HS-5 (cell line): ENCODE measurements at places on chromosomes 1 and 21.

DNA sequence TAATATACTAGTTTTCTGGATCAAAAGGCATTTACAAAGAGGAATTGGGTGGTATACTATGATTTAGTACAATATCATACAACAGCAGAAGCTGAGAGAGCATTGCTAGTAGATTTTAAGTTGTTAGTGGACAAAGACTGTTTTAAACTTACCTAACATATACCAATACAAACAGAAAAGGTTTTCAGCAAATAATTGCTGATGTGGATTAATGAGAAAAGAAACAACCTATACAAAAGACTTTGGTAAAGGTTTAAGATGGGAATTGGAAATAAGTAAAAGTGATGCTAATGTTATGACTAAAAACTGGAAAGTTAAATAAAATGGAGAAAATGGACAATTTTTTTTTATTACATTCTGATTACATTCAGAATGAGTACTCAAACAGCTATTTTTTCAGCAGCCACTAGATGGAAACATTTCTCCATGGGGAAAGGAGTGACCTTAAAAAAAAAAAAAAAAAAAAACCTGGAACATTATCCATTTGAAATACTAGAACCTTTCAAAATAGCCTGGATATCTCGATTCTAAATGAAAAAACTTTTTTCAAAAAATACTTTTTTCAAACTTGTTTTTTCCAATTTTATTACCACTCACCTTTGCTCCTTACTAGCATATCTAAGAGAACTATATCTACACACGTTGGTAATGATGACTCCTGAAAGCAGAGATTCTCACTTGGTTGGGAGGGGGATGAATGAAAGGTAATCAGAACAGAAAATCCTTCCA, 55.4 kb downstream of the EPRS1 start:
- DNase-seq = no peak

GRCh38 chr1:188371295-188371806, 1542.6 kb downstream of the PLA2G4A start:
- no peak for DNase-seq

- no peak for DNase-seq
Measured at GRCh38 chr21:30268608-30269197, 14.0 kb downstream of the KRTAP24-1 start.

DNA sequence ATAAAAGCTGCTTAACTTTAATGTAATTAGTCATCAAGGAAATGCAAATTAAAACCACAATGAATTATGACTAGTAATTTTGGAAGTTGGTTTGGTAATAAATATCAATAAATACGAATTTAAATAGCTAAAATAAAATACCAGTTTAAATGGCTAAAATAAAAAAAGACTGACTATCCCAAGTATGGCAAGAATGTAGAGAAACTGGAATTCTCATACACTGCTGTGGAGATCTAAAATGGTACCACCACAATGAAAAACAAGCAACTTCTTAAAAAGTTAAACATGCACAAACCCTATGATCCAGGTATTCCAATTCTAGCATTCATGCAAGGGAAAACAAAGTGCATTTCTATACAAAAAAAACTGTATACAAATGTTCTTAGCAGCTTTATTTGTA, 382.6 kb upstream of the NR5A2 start:
- DNase-seq = no peak

DNA sequence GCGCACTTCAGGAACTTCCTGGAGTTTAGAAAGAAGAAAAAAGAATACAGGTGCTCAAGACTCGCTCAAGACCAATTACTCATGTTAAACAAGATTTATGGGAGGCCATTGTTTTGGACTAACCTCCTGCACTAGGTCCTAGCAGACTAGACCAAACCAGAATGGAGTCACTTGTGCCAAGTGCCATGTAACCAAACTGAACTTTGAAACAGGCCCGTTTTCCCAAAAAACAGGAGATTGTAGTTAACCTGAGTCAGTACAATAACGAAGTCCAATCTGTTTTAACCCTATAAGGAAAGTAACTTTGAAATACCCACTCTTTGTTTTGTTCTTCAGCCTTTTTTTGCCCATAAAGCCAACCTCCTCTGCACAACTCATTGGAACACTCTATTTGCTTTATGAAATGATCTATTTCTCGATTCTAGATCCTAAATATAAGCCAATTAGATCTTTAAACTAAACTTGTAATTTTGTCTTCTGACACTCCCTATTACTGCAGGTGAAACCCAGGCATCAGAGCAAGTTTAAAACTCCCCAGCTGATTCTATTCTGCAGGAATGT, 695 bp upstream of the NTPCR start:
- DNase-seq = no peak

- DNase-seq = no peak
Measured at GRCh38 chr1:150150133-150151021, 661 bp downstream of the PLEKHO1 start.

GRCh38 chr1:214582289-214582891, 20.6 kb upstream of the CENPF start:
- DNase-seq = no peak

GRCh38 chr1:62590255-62590969, 6.9 kb upstream of the ANGPTL3 start:
- DNase-seq = no peak

GRCh38 chr1:99490031-99490430, 155.9 kb upstream of the PALMD start:
- no peak for DNase-seq

DNA sequence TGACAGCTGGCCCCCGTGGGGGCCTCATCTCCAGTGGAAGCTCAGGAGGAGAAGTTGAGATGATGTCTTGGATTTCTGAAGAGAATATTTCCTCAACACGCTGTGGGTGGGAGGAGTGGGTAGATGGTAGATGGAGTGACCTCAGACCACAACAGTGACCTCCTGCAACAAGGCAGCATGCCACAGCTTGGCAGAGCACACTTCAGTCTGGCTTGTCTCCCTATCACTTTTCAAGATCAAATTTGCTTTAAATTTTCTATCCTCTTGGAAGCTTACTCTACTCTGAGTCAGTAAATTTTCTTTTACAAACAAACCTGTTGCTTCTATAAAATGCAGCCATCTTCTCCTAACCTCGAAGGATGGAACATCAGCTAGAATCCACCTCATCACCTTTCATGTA, 59.7 kb downstream of the NTPCR start:
- DNase-seq = no peak

- DNase-seq = no peak
Measured at GRCh38 chr1:57824535-57824934, 400.7 kb upstream of the DAB1 start.

DNA sequence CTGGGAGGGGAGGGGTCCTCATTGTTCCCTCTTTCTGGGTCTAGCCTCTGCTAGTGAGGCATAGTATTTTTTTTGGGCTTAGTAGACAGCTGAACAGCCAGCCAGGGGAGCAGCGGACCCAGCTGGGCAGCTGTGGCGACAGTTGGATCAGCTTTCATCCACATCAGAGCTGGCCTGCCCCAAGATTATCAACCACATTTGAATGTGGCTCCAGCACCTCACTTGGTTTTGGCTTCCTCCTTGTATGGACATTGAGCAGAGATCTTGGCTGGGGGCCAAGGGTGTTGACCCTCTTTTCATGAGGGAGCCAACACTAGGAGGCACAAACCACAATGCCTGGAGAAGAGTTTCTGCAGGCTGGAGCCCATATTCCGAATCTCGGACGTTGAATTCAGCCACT, 25.0 kb downstream of the WNT4 start:
- no peak for DNase-seq

DNA sequence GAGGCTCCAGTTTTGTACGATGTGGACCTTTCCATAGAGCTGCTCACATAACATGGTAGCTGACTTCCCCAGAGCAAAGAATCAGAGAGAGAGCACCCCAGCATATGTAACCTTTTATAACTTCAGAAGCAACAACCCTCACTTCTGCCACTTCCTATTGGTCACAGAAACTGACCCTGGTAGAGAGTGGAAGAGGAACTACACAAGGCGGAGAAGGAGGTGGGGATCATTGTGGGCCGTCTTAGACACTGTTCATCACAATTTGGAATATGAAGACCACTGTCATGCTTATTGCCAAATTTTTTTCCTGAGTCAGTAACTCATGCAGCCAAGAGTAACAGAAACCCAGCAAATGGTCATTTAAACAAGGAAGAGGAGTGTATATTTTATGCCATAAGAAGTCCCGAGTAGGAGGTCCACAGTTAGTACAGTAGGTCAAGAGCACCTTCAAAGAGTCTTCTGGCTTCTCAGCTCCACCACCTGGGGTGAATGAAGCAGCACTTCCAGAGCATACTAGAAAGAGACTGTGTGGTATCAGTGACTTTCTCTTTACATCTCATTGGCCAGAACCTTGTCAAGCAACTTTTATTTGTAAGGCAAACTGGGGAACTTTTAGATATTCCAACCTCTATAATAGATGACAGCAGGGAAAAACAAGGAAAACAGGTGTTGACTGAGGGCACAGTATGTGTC, 71.8 kb downstream of the ODF2L start:
- no peak for DNase-seq

GRCh38 chr1:16122916-16123315, 33.0 kb downstream of the EPHA2 start:
- peak; percentile 57 for DNase-seq

DNA sequence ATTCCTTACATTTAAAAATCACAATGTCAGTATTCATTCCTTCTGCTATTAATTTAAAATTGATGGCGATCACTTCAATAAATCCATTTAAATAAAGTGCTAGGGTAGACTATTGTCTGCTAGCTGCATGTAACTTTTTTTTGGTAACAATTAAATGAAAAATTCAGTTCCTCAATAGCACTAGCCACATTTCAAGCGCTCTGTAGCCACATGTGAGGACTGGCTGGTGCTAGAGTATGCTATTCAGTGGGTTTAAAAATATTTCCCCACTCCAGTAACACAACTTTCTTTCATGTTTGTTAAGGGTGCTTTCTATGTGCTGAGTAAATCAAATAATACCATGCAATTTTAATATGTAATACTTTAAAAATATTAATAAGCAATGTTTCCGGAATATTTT, 108.2 kb downstream of the LTN1 start:
- DNase-seq = peak; percentile 4

GRCh38 chr1:152519851-152520250, 5.6 kb downstream of the CRCT1 start:
- no peak for DNase-seq

- DNase-seq = no peak
Measured at GRCh38 chr1:29962831-29963247, 726.5 kb downstream of the PTPRU start.

DNA sequence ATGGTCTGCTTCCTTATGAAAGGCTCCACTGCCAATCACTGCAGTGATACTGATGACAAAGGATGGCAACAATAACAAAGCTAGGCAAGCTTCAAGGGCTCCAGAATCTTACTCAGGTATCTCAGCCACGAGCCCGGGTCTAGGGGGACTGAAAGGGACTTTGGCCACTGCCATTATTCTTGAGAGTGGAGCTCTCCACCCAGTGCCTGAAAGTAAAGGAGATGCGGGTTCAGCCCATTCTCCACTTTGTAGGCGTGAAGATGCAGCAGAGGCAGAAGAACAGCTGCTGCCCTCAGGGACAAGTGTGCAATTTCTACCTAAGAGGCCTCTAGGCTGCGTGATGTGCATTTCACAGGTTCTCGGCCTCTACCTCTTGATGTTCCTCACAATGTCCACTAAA, 31.4 kb upstream of the SLAMF9 start:
- DNase-seq = no peak

GRCh38 chr21:29520171-29520570, 221.4 kb downstream of the BACH1 start:
- DNase-seq = no peak

- no peak for DNase-seq
Measured at GRCh38 chr1:20183616-20184271, 2.2 kb upstream of the UBXN10 start.

GRCh38 chr1:10561955-10562354, 87.2 kb downstream of the PEX14 start:
- DNase-seq = no peak

GRCh38 chr1:200206761-200207160, 179.3 kb downstream of the NR5A2 start:
- no peak for DNase-seq

- DNase-seq = no peak
Measured at GRCh38 chr1:219296430-219297355, 123.0 kb downstream of the LYPLAL1 start.

- DNase-seq = no peak
Measured at GRCh38 chr1:18505666-18506065, 24.9 kb downstream of the KLHDC7A start.

DNA sequence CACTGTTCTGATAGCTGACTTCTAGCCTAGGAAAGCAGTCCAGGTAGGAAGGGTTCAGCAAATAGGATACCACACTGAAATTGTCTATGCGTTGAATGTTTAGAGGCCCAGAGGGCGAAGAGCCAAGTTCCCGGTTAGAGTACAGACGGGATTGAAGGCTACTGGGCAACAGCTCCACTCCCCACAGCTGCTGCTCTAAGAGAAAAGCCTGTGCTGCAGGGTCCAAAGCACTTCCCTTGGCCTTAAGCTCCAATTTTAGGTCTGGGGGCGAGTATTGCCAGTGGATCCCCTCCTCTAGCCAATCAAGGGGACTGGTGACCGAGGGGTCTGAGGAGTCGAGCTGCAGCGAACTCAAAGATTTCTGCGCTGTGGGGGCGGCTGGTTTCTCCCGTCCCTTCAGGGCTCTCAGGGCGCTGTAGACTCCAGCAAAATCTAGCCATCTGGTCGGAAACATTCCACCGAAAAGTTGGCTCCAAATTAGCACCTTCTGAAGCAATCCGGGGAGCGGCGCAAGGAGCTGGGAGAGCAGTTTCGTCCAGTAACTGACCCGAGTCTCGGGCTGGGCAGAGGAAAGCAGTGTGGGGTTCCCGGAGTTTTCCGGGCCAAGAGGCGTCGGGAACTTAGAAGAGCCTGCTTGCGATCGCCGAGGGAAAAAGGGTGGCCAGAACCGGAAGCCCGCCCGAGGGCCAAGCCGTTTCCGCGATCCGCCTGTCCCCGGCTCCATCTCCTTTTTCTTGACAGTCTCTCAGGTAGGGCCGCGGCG, 748 bp downstream of the PPP1R15B start:
- DNase-seq = no peak

DNA sequence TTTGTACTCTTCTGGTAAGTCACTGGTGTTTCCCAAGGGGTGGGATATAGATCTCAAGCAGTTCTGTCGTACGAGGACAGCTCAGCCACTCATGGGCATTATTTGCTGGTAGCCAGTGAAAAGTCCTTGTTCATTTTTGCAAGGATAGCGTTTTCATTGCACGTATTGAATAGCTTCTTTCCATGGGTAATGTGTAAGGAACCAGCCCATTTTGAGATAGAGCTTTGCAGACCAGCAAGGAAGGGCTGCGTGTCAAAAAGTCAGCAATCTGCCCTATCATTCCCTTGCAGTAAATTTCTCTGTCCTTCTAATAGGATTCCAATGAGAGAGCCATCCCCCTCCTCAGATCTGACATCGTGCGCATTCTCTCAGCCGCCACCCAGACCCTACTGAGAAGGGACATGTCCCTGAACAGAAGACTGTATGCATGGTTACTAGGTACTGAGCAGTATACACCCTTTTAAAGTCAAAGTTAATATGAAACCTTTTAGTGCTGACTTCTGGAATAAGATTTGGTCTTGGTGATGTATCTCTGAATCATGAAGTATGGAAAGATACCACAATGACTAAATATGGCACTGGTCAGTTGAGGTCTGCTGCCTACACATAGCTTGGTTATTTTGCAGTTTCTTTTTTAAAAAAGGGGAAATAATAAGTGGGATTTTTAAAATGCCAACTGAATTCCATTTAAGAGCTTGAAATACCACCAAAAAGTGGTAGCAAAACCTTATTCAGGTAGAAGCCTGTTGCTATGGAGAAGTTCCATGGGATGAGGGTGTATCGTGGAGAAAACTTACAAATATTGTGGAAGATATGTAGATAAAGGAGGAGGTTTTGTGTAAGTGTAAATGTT, 55.3 kb downstream of the DOP1B start:
- peak; percentile 82 for DNase-seq
